ENCODE measurements at places on chromosomes 6 and 20.
A peak's percentile ranks its signal among the peaks of the same experiment; 100 is the strongest.

- DNase-seq = no peak
These were observed 297.9 kb upstream of the SUPT3H start for GRCh38 chr6:45675634-45676033.

DNA sequence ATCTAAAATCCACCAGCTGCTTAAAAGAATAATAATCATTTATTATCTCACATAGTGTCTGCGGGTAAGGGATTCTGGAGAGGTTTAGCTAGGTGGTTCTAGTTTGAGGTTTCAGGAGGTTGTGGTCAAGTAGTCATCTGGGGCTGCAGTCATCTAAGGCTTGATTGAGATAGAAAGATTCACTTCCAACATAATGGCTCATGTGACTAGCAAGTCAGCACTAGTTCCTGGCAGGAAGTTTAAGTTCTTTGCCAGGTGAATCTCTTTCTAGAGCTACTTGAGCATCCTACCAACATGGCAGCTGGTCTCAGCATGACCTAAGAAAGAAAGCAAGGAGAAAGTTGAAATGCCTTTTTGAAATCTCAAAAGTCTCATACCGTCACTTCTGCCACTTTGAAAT is 128.8 kb downstream of the EDN1 start:
- no peak for DNase-seq

DNA sequence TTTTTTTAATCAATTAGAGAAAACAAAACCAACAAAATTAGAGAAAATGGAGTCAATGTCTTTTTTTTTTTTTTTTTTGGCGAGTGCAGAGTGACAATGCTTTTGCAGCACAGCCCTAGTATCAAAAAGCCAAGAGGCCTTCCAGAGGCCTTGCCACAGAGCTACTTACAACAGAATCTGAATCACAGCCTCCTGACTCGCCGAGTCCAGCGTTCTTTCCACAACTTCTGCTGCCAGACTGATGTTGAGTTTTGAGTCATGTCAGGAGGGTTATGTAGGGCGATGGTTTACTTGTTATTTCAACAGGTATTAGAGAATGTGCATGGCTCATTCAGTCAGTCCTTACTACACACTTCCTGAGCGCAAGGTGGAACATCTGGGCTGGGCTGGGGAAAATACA is 88.6 kb downstream of the FNDC1 start:
- DNase-seq = no peak

GRCh38 chr6:80339421-80339820 is 232.9 kb downstream of the BCKDHB start:
- DNase-seq = no peak

- peak; percentile 51 for DNase-seq
These were observed at the start of gene NRSN1 for GRCh38 chr6:24125980-24126379. Gene NRSN1, plus strand, starts transcription at chr6:24126215. Its CDS starts 8,113 bp downstream, at chr6:24134328.

- no peak for DNase-seq
These were observed 63.5 kb downstream of the TBXT start for GRCh38 chr6:166104107-166104506.

All from NCI-H1930 (cell line).